ENCODE measurements at places on chromosomes 2 and 18. TPM values are rescaled to one million over a fixed set of nuclear protein-coding genes. Genes with fewer than 3 reads are reported as not detected.

GRCh38 chr2:206814498-206814897 lies 49.1 kb downstream of the FASTKD2 start:
- DNase-seq = no peak

DNA sequence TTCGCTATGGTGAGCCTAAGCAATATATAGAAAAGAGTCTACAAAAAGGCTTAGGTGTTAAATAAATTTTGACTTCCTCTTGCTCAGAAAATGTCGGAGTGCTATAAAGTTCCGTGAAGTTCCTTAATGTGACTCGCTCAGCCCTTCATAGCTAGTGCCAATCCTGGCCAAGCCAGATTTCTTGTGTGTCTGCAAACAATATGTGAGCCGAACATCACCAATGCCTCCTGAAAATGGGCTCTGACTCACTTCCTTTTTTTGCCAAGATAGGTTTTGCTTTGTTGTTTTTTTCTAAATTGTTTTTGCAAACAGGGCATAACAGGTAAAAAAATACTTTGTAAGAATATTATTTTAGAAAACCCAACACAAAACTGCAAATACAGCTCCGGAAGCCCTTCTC lies 26.1 kb downstream of the CDC42EP3 start:
- DNase-seq = no peak

Gene TGIF1
- 4.9 TPM for total RNA-seq

DNA sequence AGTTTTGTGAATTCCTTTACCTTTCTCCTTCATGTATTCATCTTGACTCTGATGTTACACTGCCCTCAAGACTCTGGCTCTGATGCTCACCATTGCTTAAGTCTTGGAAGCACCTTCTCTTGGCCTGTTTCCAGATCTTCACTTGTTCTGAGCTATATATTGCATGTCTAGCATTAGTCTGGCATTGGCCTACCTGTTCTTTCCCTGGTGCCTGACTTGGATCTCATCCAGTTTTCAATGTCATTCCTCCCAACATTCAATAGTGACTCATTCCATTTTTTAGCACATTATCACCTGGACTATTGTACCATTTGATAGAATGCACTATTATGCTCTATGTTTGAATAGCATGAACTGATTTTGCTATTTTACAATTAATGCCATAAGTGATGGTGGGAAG lies 127.3 kb upstream of the NYAP2 start:
- no peak for DNase-seq

DNA sequence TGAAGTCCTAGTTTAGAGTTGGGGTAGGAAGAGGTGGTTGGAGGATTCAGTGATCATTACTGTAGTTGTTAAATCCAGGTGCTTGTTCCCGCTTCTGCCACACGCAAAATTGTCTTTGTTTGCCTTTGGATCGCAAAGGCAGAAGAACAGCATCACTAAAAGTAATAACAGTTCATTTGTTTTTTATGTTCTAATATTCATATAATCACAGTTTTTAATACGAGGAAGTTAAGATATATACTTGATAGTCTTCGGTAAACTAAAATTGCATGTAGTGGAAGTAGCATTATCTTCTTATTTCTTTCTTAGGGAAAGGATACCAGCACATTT lies 365 bp downstream of the NDUFB3 start:
- no peak for DNase-seq

DNA sequence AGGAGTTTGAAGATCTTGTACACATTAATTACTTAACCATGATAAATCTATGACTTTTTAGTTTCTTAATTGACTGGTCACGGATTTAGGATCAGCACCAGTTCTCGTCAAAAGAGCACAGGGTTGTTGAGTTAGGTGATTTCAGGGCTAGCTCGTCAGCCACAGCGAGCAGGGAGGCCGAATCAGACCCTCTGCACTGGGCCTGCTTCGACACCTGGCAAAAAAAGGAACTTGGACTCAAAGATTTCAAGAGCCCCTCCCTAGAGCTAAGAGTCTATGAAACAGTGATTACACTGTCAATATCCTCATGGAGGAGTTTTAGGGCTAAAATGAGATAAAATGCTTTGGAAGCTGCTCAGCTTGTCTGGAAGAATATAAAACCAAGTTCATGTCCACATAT lies 4.6 kb upstream of the SERTAD2 start:
- no peak for DNase-seq

Gene ZNF514
- total RNA-seq = 10.0 TPM

Gene HOXD12
- not detected for total RNA-seq

DNA sequence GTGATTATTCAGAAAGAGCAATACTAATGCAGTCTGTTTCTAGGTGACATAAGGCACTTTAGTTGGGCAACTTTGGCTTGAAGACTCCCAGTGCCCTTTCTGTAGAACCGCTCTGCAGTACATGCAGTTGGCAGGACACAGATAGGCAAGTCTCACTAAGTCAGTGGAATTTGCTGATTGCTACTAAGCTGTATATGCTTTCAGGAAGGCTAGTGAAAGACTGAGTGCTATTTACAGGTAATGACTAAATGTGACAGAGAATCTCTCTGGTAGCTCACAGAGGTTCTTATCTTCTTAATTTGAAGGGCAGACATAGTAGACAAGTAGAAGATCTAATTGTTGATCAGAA lies 243.0 kb downstream of the WDPCP start:
- no peak for DNase-seq

DNA sequence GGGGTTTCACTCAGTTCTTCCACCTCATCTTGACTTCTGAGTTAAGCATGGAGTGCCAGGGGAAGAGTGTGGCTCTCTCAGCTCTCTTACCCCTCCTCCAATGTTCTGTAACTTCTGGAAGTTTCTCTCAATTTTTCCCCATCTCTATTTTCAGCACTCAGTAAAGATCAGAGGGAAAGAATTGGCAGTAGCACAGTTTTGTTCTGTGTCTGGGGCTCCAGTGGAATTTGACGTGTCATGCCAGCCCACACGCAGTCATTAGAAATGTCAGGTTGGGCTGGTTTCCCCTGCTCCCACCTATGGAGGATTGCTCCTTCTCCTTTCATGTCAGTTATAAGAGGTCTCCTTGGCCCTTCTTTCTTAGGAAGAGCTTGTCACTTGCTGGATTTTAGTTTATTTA lies 104.6 kb upstream of the COL3A1 start:
- no peak for DNase-seq

Gene REG1B
- not detected for total RNA-seq

GRCh38 chr2:222332116-222332515 lies 33.3 kb upstream of the PAX3 start:
- no peak for DNase-seq

DNA sequence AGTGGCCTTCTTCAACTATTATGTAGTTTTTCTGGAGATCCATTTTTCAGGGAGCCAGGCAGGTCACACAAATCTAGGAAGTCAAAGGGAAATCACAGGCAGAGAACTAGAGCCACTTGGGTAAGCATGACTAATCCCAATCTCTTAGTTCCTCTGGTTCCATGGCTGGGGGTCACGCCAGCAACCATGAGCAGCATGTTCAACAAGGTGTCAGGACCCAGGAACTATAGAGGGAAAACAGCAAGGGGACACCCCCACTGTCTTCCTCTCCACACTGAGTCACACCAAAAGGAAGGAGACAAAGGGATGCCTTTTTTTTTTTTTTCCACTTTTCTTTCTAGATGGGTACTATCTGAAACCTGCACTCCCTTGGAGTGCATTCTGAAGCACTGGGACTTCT lies 250.9 kb downstream of the OTX1 start:
- DNase-seq = no peak

- DNase-seq = no peak
These were observed 103.9 kb downstream of the SLC8A1 start for GRCh38 chr2:40348038-40348437.

Gene DSG2
- 38.3 TPM for total RNA-seq

Gene LANCL1
- total RNA-seq = 52.1 TPM

- no peak for DNase-seq
These were observed 162.2 kb downstream of the LRRC30 start for GRCh38 chr18:7393080-7393479.

- peak; percentile 21 for DNase-seq
These were observed 31.9 kb downstream of the EXOC6B start for GRCh38 chr2:72793798-72794440.

Gene TMEM178A
- total RNA-seq = 3.5 TPM

GRCh38 chr2:177972782-177973181 lies 99.8 kb downstream of the PDE11A start:
- DNase-seq = no peak
